ENCODE measurements at places on chromosomes 16 and 17.

GRCh38 chr17:47898241-47898640, 2.2 kb downstream of the SP2 start:
- DNase-seq = no peak

DNA sequence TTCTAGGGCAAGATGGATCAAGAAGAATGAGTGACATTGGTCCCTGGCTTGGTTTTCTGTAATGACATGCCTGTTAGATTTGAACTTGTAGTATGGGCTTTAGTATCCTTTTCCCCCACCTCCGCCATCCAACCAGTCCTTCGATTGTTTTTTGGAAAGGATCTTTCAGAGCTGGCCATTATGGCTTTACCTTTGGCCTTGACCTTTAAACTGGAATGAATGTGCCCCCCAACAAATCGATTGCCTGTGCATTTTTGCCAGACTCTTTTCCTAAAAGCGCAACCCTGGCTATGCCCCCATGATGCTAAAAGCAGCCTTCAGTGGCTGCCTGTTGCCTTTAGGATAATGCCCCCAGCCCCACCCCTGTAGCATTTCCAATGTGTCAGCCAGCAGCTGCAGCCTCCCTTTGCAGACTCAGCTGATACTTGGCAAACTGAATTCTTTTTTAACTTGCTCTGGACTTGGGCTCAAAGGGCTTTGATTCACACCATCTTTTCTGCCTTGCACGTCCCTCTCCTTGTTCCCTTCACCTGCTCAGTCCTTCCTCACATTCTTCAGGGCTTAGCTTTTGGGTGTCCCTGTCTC, 4.0 kb downstream of the GPRC5C start:
- no peak for DNase-seq

- no peak for DNase-seq
Observed at GRCh38 chr17:31566247-31566991, 174.9 kb downstream of the RAB11FIP4 start.

DNA sequence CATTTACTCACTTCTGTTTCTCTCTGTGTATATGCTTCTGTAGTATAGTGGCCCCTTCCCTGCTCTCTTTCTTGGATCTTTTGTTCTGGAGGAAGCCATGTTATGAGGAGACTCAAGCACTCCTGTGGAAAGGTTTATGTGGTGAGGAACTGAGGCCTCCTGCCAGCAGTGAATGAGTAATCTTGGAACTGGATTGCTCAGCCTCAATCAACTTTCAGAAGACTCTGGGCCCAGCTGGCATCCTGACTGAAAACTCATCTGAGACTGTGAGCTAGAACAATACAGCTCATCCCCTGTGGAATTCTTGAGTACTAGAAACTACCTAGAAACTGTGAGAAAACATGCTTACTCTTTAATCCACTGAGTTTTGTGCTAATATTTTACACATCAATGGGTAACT, 133.1 kb upstream of the ZKSCAN2 start:
- DNase-seq = no peak

DNA sequence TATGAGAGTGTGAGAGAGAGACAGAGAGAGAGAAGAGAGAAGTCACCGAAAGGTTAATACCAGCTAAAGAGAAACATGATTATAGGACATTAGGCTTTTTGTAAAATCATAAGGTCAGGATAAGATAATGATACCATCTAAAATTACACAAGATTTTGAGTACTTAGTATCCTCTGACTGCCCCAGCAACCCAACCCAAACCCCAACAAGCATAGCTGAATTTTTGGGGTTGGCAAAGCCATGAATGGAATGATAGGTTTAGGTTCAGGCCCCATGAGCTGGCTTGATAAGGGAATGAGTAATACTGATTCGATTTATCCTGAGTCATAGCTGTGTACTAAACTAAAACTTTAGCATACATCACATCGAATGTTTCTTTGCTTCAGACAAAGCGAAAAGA, 259.5 kb downstream of the IRX3 start:
- DNase-seq = no peak

DNA sequence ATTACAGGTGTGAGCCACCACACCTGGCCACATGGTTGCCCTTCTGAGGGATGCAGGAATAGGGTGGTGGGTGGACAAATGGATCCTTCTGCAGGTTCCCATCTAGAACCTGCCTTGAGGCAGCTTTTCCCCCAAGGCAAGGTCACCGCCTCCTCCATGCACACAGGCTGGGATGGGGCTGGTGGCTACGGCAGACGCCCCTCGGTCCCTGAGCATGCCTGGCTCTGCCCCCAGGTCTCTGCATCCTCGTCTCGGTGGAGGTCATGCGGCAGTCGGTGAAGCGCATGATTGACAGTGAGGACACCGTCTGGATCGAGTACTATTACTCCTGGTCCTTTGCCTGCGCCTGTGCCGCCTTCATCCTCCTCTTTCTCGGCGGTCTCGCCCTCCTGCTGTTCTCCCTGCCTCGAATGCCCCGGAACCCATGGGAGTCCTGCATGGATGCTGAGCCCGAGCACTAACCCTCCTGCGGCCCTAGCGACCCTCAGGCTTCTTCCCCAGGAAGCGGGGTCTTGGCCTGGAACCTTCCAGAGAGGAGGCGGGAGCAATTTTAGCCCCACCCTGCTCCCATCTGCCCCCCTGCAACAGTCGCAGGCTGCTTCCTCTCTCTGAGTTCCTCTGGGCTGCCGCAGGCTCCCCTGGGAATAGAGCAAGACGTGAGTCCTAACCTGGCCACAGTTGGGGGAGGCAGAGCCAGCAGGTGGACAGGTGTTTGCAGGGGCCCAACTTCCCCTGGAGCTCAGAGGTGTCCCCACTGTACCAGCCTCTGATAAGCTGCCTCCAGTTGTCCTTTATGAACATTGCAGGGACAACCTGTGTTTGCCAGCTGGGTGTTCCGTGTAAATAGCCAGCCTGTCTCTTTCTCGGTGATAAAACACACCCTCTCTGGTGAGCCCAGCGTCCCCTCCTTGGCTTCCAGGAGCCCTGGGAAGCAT, 11.7 kb downstream of the CACNG1 start:
- DNase-seq = no peak

DNA sequence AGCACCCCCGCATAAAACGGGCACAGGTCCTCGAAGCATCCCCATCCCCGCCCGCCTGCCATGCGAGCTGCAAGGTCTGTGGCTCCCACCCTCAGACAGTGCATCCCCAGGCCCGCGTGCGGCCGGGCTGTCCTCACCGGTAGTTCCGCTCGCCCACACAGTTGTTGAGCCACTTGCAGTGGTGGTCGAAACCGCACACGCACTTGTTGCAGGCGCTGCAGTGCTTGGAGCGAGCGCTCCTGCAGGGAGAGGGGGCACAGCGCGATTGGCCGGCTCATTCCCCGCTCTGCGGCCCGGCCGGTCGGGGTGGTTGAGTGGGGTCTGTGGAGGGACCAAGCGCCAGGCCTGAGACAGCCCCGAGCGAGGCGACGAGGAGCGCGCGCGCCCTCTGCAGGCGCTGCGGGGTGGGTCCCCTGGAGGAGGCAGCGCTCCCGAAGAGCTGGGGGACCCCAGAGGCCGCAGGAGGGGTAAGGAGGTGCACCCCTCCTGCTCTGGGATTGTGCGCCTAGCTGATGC, 6.0 kb upstream of the TPPP3 start:
- DNase-seq = peak; percentile 30

DNA sequence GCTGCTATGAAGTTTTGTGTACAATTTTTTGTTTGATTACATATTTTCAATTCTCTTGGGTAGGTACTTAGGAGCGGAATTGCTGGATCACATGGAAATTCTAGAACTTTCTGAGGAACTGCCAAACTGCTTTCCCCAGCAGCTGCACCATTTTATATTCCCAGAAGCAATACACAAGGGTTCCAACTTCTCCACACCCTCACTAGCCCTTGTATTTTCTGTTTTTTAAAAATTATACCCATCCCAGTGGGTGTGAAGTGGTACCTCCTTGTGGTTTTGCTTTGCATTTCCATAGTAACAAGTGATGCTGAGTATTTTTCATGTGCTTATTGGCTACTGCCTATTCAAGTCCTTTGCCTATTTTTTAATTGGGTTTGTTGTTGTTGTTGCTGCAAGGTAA, 20.9 kb downstream of the NACA2 start:
- DNase-seq = no peak

GRCh38 chr16:54268766-54269165, 17.8 kb downstream of the IRX3 start:
- no peak for DNase-seq

- no peak for DNase-seq
Observed at GRCh38 chr17:81404558-81405165, 9.4 kb downstream of the BAHCC1 start.

DNA sequence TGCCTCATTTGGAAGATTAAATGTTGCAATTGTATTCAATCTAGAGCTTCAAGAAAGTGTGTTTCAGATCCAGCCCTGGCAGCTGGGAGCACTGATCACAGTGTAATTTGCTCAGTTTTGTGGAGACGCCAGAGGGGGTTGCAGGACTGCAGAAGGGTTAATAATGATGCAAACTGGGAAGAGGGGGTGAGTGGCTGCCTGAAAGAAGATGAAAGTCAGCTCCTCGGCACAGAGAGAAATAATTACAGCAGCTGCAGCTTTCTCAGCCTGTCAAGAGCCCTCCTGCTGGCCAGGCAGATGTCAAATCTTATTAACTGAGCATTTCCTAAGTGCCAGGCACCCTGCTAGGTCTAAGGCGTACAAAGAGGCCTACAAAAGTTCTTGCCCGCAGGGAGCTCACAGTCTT, 97.7 kb downstream of the ZNF18 start:
- DNase-seq = no peak

- DNase-seq = no peak
Observed at GRCh38 chr17:80396157-80397033, 18.6 kb upstream of the ENDOV start.

DNA sequence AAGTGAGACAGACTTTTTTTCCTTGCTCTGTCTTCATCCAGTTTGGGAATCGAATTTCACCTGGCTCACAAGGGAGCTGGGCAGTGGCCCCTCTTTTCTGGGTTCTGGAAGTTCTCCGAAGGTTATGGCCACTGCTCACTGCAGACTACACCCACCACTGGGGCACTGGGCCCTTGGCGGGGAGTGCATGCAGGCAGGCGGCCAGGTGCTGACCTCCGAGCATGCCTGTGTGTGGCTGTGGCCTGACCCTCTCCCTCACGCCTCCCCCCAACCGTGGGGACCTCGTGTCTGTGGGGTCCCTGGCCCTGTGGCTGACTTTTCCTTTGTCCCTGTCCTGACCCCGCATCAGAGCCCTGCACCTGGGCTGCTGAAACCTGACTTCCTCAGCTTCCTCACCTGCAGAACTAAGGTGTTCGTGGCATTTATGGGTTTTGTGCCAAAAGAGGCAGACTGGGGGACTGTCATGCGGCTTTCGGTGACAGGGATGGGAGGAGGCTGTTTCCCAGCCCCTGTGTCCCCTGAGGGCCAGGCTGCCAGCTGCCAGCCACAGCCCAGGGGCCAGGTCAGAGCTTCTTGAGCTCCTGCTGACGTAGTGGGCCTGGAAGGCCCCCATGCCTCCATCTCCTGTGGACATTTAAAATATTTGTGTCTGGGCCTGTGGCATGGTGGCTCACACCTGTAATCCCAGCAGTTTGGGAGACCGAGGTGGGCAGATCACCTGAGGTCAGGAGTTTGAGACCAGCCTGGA, 21.4 kb downstream of the ASPSCR1 start:
- no peak for DNase-seq

Data from activated T-cell treated with anti-CD3 and anti-CD28 coated beads for 24 hours (primary cell).